ENCODE measurements at places on chromosomes 12 and 14.

- no peak for DNase-seq
Measured at GRCh38 chr14:67068251-67068650, 121.0 kb upstream of the GARIN2 start.

DNA sequence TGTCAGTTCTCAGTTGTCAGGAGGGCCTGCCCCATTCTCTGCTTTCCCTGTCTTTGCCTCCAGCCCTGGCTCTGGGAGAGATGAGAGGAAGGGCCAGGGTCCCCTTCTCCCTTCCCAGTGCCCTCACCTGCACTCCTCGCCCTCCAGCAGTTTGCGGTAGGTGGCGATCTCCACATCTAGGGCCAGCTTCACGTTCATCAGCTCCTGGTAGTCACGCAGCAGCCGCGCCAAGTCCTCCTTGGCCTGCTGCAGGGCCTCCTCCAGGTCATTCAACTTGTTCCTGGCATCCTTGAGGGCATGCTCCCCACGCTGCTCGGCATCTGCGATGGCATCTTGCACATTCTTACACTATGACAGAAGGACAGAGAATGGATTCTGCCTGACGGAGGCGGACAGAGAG lies 5.4 kb downstream of the KRT2 start:
- DNase-seq: no peak

- no peak for DNase-seq
Measured at GRCh38 chr12:109010259-109010658, 10.6 kb downstream of the SVOP start.

DNA sequence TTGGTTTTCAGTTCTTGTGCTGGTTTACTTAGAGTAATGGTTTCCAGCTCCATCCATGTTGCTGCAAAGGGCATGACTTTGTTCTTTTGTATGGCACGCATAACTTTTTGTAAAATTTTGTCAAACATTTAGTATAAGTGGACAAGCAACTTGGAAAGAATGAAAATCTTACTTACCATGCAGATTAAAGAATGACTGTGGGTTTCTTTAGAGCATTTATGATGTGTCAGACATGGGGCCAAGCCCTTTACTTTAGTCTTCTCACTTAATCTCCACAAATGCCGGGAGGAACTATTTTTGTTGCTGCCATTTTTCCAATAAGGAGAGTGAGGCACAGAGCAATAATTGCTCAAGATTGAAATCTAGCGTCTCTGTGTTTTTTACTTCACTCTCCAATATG lies 652.5 kb upstream of the TBX3 start:
- DNase-seq: no peak

GRCh38 chr14:22497671-22498093 lies 91.3 kb downstream of the DAD1 start:
- no peak for DNase-seq

- no peak for DNase-seq
Measured at GRCh38 chr14:73774241-73774570, 60.0 kb upstream of the PNMA1 start.

DNA sequence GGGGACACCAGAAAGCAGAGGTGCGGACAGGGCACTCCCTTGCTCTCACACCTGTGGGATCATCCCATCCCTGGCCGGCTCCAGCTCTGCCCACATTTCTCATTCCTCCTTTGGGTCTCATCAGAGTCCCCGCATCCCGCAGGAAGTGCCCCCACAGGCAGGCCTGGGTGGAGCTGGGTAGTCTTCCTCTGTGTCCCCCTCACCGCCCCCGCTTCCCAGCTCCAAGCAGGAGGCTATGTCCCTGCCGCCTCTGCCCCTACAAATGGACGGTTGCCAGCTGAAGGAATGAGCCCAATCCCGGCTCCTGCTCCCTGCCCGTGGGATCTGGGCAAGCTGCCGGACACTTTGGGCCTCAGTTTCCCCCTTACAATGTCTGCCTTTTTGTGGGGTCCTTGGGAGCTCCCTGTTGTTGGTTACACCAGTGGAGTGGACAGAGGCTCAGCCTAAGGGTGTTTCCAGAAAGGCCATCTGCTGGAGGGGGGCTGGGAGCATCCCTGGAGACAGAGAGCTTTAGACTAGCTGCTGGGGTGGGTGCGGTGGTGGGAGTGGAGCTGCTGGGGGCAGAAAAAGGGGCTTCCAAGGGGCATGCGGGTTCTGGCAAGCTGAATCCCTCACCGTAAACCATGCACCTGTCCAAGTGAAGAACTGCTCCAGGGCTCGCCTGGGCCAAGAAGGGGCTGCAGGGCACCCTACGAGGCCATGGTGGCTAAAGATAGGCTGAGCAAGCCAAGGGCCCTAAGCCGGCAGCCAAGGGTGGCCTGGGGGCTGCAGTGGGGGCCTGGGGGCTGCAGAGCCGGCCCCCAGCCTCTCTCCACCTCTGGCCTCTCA lies 7.9 kb upstream of the GPR132 start:
- DNase-seq: no peak
